HuH-7 (cell line): ENCODE measurements at places on chromosomes 12 and 14.

DNA sequence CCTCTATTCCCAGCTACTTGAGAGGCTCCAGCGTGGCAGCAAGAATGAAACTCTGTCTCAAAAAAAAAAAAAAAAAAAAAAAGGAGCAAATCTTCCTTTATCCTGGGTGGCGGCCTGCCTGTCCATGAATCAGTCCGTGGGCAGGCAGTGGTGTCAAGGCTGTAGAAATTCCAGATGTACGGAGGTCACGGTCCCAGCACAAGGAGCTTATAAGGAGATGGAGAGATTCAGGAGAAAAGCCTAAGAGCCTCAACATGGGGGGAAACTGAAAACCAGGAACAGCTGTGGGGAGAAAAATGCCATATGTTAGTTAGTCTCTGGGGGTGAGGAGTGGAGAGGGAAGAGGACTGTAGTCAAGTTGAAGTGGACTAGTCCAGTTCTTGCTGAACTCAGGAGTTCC lies 130.5 kb upstream of the CRY1 start:
- no peak for DNase-seq

GRCh38 chr14:54643696-54644176 lies 76.8 kb downstream of the SAMD4A start:
- DNase-seq, result no peak

- peak; percentile 20 for DNase-seq
These were observed 254.7 kb downstream of the IPO8 start for GRCh38 chr12:30440826-30441602.

- no peak for DNase-seq
These were observed 50.9 kb downstream of the TRAF3 start for GRCh38 chr14:102828151-102828550.

- no peak for DNase-seq
These were observed 4.2 kb downstream of the KRT80 start for GRCh38 chr12:52187640-52188039.

DNA sequence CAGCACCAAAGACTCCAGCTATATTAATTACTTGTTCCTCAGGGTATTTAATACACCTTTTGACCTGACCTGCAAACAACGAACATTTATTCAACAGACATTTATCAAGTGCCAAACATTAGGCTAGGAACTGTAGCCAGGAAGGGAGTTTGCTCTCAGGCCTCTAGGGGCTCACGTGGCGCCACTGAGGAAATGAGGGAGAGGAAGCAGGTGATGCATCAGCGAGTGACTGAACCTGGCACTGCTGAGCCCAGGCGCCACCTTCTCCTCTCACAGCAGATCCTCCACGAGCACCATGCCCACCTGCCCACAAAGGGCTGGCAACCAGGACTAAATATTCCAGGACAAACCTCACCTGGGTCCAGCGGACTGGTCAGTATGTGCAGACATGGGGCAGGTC lies 50.2 kb downstream of the SETD3 start:
- DNase-seq, result peak; percentile 34

DNA sequence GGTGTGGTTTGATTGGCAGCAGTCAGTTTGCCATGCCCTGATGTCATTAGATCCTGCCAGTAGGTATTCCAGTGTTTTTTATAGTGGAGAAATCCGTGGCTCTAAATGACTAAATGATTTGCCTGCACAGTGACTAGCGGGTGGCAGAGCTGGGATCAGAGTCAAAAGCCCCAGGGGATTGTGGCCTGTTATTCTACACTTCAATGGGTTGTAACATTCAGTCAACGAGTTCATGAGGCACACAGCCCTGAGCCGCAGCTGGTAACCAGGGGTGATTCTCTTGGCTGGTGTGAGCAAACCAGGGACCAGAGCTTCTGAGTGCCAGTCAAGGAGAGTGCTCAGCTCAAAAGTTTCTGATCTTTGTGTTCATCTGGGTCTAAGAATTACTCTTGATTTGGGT lies 1.8 kb downstream of the MYH6 start:
- no peak for DNase-seq

DNA sequence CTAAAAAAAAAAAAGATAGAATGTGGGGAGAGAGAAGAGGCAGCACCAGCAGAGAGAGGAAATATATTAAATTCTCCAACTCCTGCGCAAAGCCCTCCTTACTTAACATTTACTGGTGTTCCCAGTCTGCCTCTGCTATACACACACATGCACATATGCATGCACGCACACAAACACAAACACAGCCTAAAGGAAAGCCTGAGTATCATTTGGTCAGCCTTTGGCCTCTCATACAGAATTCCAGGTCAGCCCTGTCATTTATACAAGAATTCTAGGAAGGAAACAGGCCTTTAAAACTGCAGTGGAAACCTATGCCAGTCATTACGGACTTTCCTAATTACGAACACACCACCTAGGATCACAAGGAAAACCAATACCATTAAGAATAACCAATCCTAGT lies 269.4 kb downstream of the ITPR2 start:
- DNase-seq, result no peak

GRCh38 chr12:37543131-37543965 lies 773.2 kb upstream of the ALG10B start:
- no peak for DNase-seq

GRCh38 chr14:54472315-54472714 lies 16.5 kb downstream of the GMFB start:
- no peak for DNase-seq

- DNase-seq, result no peak
These were observed 361.7 kb downstream of the SNAPC1 start for GRCh38 chr14:62123961-62124360.

GRCh38 chr14:61467296-61467695 lies 145.9 kb downstream of the PRKCH start:
- DNase-seq, result no peak

- no peak for DNase-seq
These were observed 110.2 kb downstream of the BTG1 start for GRCh38 chr12:92035477-92035876.

- DNase-seq, result no peak
These were observed 14.9 kb downstream of the GPRC5D start for GRCh38 chr12:12936983-12937491.

DNA sequence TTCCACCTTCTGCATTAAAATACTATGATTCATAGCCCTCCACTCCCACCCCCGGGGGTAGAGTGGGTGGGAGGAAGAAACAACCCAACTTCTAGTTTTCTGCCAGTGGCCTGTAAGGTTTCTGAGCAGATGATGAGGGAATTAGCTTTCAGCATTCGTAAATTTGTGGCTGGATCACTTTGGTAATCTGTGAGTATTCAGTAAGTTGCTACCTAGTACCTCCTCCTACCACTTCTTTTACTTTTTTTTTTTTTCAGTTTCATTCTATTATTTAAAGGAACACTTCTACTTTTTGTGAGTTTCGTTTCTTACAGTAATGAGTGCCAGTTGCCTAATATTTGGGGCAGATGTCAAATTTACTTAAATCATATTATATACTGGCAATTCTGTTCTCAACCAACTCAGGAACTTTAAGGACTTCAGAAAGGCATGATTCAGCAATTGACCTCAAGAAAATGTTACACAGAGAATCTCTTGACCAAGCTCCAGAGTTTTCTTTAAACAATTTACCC lies 42.4 kb upstream of the EMP1 start:
- DNase-seq, result no peak

DNA sequence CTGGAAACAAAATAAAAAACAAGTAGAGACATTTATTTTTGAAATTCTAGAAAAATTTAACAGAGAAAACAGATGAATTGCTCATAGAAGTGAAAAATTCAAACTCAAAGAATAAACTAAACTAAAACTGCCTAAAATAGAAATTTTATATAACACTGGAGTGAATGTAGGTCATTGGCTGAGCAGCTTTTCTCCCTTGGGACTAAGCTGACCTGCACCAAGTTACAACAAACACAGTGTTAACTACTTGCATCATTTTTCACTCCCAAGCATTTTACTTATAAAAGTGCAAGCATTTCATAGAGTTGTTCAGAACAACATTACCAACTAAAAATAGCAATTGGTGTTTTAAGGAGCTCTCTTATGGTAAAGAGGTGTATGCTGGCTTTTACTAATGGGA lies 298.1 kb downstream of the MED13L start:
- no peak for DNase-seq

DNA sequence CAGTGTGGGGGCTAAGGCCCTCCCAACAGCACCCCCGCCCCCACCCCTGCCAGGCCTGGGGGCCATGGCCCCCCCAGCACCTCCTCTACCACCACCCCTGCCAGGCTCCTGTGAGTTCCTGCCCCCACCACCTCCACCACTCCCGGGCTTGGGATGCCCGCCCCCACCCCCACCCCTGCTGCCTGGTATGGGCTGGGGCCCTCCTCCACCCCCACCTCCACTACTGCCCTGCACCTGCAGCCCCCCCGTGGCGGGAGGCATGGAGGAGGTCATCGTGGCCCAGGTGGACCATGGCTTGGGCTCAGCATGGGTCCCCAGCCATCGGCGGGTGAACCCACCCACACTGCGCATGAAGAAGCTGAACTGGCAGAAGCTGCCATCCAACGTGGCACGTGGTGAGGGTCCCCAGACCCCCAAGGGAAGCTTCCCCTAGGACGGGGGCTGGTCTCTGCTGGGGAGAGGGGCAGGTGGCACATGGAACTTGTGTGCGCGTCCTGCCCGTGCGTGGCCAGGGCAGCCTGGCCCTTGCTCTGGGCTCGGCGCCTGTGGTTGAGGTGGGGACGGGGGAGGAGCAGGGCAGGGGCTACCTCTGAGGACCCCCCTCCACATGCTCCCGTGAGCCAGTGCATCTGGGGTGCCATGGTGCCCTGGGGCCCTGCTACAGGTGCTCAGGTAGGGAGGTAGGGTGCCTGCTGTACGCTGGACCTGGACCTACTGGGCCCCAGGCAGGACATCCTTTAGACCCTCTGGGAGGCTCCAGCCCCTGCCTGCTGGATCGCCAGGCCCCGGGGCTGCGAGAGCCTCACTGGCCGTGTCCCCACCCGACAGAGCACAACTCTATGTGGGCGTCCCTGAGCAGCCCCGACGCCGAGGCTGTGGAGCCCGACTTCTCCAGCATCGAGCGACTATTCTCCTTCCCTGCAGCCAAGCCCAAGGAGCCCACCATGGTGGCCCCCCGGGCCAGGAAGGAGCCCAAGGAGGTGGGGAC lies 16.1 kb upstream of the ADSS1 start:
- peak; percentile 61 for DNase-seq

DNA sequence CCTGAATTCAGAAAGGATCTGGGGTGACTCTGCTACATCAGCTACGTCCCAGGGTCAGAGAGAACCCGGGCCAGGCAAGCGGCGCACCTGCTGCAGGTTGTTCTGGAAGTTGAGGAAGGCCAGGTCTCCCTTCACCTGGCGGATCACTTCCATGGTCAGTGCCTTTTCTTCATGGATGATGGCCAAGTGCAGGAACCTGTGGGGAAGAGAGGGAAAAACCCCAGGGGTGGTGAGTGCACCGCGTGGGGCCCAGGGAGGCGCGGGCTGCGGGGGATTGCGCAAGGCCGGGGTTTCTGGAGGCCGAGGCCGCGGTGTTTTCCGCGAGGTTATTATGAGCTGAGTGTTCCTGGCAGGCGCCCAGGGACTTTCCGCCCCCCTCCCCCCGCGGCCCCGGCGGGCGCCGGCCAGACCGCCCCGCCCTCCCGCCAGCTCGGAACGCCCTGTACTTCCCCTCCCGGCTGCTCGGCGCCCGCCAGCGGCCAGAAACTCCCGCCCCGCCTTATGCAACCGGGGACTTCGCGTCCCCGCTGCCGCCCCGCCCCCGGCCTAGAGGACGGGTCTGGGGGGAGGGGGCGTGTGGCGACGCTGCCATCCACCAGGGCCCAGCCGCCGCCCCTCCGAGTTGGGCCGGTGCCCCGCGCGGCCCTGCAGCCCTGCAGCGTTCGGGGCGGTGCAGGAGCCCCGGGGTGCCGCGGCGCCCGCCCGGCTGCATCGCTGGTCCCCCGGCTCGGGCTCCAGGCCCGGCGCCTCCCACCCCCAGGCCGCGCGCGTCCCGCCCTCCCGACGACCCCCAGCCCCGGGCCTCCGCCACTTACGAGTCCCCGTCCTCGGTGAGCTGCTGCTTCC lies 723 bp downstream of the NFKBIA start:
- peak; percentile 72 for DNase-seq

DNA sequence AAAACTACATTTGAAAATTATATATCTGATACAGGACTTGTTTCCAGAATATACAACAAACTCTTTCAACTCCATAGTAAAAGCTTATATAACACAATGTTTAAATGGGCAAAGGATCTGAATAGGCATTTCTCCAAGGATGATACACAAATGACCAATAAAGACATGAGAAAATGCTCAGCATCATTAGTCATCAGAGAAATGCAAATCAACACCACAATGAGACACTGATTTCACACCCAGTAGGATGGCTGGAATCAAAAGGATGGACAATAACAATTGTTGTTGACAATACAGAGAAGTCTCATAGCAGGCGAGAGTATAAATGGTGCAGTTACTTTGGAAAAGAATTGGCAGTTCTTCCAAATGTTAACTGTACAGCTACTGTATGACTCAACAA lies 394.9 kb downstream of the BCL11B start:
- DNase-seq, result no peak

- DNase-seq, result no peak
These were observed 31.5 kb upstream of the SRP54 start for GRCh38 chr14:34951286-34951685.

GRCh38 chr14:48526307-48526706 lies 850.9 kb upstream of the MDGA2 start:
- DNase-seq, result no peak

- DNase-seq, result no peak
These were observed 79.0 kb downstream of the MOK start for GRCh38 chr14:102225936-102226335.

DNA sequence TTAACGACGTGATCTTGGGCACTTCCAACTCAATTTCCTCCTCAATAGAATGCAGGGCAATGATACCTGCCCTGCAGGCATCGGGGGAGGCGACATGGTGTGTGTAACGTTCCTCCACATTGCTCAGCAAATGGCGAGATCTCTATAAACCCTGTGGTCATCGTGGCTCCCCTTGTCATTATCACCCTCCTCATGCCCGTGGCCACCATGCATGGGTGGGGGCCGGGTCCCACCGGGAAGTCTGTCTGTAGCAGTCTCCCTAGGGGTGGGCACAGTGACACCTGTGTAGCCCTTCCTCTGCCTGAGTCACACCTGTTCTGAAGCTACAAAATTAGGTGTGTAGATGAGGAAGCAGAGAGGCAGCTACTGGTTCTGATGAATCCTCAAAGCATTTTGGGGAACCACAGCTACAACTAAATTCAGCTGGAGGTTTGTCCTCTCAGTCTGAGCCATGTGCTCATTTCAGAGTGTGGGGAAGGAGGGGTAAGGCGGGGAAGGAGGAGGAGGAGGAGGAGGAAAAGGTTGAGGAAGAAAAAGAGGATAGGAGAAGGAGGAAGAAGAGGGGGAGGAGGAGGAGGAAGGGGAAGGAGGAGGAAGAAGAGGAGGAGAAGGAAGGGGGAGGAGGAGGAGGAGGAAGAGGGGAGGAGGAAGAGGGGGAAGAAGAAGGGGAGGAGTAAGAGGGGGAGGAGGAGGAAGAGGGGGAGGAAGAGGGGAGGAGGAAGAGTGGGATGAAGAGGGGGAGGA lies 11.0 kb upstream of the CACNA2D4 start:
- no peak for DNase-seq

GRCh38 chr12:990661-991349 lies at the start of gene ERC1:
ERC1 (plus strand) TSS chr12:991223; CDS start chr12:1027904, 36,681 bp downstream.
- DNase-seq, result peak; percentile 82

- DNase-seq, result no peak
These were observed 3.1 kb downstream of the ADCY4 start for GRCh38 chr14:24331731-24332267.
